Stimulated activated CD8-positive, alpha-beta memory T cell treated with anti-CD3 and anti-CD28 coated beads, Interleukin-15, amount 100 ng/mL, for 48 hours (primary cell): ENCODE measurements at places on chromosomes 7 and 10.

DNA sequence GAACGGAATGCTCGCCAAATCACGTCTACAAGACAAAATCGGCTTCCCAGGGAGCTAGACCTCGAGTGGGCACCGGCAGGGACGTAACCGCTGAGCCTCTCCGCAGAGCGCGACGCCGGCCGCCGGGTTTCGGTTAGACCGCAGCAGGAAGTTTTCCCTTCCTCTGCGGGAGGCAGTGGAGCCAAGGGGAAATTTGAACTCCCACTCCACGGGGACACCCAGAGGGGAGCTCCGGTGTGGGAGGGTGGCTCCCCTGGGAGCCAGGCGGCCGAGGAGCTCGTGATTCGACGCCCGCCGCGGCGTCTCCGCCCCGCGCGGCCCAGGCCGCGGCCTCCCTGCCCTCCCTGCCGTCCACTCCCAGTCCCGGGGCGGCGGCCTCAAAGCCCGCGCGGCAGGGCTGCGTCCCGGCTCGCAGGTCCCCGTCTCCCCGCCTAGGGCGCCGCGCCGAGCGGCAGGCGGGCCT is 426 bp downstream of the SYPL1 start:
- peak; percentile 18 for DNase-seq

GRCh38 chr7:94183289-94183749 is 179.2 kb upstream of the BET1 start:
- no peak for DNase-seq

DNA sequence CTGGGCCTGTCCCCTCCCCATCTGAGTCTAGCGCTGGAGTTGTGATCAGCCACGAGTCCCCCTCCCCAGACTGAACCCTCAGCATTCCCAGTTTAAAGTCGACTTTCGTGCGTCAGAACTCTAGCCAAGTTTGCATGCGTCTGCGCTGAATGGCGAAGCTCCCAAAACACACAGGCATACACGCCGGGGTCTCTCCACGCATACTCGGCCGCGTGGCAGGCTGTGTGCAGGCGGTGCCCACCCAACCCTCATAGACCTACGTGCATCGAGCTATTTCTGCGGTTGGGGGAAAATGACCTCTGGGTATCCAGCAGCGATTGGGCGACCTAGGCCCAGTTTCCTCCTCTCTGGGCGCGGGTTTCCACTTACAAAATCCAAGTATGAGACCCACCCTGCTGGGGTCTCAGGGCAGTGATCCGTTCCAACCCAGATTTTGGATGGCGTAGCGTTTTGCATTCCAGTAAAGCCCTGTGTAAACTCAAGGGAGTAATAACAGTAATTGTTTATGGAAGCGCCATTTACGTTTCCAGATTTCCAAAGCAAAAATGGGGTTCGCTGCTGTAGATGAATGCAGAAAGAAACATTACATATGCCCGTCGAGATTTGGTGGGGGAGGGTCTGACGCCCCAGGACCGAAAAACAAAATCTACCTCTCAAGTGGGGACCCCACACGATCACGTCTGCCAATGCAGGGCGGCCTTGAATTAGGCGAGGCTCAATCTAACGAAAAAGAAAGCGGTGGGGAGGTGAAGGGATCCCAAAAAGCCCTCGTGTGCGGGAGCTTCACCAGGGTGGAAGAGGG is 2.0 kb upstream of the HMX3 start:
- no peak for DNase-seq

DNA sequence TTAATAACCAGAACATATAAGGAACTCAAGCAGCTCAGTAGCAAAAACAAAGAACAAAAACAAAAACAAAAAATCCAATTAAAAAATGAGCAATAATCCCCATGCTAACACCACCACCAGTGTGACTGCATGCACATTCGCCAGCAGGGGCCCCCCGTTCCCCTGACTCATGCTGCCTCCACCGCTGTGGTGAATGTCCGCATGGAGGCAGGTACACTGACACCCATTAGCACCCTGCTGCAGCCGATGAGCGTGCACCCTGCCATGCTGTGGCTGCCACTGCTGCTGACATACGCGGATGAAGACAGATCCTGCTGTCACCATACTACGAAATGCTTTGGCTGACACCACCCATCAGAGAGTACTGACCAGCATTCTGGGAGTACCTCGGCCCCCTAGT is 321.6 kb upstream of the LRRTM3 start:
- no peak for DNase-seq

GRCh38 chr10:98919899-98920298 is 315.8 kb downstream of the HPSE2 start:
- no peak for DNase-seq

GRCh38 chr10:6843481-6843881 is 263.4 kb upstream of the PRKCQ start:
- no peak for DNase-seq

DNA sequence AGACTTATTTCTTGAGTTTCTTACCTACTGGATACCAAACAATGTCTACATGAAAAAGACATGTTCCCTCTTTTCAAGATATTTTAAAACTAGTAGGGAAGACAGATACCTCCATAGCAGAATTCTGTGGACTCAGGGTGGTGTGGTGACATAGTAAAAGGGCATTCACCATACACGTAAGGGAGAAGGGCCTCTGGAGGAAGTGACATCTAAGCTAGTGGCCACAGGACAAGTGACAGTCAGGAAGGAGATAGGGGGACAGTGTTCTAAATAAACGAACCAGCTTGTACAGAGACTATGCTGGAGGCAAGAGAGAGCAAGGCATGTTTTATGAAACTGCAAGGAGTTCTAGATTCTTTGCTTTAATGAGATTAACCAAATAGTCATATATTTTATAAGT is 321.7 kb upstream of the LRGUK start:
- no peak for DNase-seq

- DNase-seq, result no peak
Observed at GRCh38 chr7:696426-696811, 30.1 kb upstream of the DNAAF5 start.

DNA sequence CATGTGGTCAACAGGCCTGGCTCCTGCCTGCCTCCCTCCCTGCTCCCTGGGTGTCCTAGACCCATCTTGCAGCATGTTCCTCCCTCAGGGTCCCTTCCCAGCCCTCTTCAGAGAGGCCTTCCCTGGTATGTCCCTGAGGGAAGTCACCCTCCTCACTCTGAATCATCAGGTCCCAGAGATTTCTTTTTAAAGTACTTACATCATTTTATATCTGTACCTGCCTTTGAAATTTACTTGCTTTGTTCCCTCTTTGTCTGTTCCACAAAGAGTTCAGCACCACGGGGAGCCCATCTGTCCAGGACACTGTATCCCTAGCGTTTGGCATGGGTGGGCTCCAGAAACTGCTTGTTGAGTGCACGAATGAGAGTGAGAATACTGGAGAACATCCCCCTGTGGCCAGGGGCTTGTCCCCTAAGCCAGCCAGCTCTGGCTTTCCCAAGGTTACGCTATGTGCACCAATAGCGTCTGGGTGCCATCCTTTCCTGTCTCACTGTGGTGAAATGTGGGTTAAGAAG is 50.6 kb upstream of the IGFBP3 start:
- DNase-seq, result no peak

DNA sequence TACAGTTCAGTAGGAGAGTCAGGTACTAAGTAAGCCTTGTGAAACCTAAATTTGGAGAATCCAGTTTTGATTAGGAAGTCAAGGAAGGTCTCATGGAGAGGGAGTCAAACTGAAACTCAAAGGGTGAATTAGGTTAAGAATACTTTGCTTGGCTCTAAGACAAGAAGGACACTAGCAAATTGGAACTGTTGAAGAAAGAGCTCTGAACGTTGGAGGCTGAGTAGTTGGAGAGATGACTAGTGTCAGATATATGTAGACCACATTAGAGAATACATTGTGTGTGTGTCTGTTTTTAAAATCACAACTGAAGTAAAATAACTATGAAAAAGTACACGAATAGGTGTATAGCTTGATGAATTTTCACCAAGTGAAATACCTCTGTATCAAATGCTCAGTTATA is 6.3 kb downstream of the VPS26A start:
- DNase-seq, result no peak

GRCh38 chr10:60906411-60906810 is 37.6 kb downstream of the RHOBTB1 start:
- DNase-seq, result no peak

DNA sequence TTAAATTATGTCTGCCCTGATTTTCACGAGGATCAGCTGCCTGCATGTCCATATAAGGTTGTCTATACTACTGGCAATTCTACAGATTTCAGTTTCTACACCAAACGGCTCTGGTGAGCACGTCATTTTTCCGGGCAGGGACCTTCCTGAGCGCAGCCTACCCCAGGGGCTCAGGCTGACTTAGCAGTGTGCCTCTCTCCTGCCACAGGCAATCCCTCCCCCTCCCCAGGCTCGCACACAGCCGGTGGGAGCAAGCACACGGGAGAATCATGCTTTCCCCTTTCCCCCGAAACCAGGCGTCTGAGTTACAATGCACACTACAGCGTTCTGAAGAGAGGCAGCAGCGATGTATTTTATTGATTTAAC is 1.7 kb downstream of the KLF6 start:
- DNase-seq, result peak; percentile 71

DNA sequence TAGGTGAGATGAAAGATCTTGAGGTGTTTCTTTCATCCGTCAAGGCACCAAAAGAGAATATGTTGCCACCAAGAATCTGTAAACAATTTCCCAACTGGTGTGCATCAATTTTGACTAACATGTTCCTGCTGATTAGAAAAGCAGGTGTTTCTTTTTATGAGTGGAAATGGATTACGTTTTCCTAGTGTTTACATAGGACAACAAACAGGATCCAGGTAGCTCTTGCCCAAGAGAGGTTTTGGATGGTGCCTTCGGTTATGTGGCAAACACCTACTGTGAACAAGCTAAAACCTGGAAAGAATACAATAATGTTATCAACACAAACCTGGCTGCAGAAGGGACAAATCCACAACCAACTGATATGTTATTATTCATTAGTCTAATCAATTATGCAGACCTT is 53.6 kb upstream of the WNT16 start:
- no peak for DNase-seq

DNA sequence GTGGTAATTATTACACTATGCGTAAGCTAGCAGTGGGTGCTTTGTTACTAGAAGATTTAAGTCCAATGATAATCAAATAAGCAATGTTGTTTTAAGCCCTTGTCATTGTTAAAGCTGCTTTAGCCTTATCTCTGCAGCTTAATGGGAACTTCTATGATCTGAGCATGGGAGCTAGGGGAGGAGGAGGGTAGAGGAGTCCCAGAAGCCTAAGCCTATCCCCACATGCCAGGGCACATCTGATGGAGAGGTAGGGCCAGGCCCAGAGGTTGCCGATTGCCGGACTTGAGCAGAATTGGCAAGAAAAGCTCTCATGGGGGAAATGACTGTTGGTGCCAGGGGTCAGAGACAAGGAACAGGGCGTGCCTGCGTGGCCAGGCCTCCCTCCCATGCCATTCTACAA is 13.4 kb downstream of the CUBN start:
- no peak for DNase-seq

- no peak for DNase-seq
Observed at GRCh38 chr7:111953611-111954010, 252.6 kb downstream of the DOCK4 start.

DNA sequence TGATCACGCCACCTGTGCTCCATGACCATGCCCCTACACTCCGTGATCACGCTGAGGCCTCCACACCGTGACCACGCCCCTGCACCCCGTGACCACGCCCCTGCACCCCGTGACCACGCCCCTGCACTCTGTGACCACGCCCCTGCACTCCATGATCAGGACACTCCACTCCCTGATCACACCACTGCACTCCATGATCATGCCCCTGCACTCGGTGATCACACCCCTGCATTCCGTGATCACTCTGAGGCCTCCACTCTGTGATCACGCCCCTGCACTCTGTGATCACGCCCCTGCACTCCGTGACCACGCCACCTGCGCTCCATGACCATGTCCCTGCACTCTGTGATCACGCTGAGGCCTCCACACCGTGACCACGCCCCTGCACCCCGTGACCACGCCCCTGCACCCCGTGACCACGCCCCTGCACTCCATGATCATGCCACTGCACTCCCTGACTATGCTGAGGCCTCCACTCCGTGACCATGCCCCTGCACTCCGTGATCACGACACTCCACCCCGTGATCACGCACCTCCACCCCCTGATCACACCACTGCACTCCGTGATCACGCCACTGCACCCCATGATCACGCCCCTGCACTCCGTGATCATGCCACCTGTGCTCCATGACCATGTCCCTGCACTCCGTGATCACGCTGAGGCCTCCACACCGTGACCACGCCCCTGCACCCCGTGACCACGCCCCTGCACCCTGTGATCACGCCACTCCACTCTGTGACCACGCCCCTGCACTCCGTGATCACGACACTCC is 27.7 kb downstream of the STK32C start:
- DNase-seq, result no peak

GRCh38 chr10:26790221-26790995 is 70.3 kb downstream of the ABI1 start:
- DNase-seq, result no peak

GRCh38 chr7:54757711-54758110 is 1.3 kb downstream of the SEC61G start:
- no peak for DNase-seq

DNA sequence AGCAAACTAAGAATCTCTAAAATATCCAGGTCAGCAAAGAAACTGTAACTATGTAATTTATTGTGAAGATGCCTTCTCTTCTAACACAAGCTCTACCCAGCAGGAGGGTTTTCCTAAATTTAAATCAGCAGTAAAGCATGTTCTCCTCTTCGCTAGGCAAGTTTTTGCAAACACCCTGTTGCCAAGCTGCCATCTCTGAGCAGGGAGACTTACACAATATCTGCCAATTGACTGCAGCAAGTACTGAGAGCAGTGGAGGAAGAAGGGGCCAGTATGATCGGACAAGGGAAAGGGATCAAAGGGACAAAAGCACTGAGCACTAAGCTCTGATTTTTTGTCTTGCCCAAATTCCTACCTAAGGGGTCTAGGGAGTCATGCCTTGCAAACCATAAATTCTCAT is 16.0 kb upstream of the LANCL2 start:
- DNase-seq, result no peak

DNA sequence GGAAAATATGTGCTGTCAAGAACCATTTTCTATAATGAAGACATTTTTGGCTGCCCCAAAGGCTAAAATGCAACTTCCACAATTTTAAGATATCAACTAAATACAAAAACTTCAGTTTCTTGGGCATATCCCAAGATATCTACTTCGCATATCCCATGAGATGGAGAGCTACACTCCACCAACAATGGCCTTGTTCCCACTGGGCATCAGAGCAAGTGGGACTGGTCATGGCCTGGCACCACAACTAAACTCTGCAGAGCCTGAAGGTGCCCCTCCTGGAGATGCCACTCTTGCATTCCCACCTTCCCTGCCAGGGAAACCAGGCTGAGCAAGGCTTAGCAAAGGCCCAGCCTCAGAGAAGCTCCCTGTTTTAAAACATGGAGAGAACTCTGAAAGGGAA is 75.8 kb upstream of the LRRC17 start:
- no peak for DNase-seq

DNA sequence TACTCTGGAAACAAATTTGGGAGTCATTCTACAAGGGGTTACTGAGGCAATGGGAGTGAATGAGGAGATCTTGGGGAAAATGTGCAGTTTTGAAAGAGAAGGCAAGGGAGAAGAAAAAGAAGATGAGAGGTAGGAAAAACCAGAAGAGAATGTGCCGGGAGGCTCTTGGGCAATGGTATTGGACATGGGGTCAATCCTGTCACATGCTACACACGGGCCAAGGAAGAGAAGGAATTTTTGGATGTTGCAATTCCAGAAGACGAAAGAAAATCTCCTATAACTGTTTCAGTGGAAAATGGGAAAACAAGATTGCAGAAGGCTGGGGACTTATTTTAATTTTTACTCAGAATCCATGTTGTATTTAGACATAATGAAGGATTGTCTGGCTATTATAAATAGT is 615.0 kb downstream of the PHTF2 start:
- DNase-seq, result no peak
